ENCODE measurements at places on chromosomes 13 and 19. TPM values are rescaled to one million over a fixed set of nuclear protein-coding genes. Genes with fewer than 3 reads are reported as not detected.

DNA sequence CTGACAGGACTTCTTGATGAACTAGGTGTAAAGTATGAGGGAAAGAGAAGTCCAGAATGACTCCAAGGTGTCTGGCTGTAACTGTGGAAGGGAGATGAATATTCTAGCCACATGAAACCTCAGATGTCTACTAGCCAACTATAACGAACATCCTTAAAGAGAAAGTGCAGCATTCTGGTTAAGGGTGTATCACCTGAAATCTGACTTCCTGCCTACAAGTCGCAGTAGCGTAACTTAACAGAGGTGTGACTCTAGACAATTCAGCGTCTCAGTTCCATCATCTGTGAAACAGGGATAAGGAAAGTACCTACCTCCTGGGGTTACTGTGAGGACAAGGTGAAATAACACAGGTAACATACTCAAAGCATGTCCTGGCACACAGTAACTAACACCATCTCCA is 145.7 kb upstream of the FBXL3 start:
- no peak for DNase-seq

- DNase-seq, result no peak
These were observed 9.9 kb upstream of the PRODH2 start for GRCh38 chr19:35822579-35822978.

GRCh38 chr19:8192221-8192820 is 16.8 kb upstream of the CERS4 start:
- no peak for DNase-seq

Gene FBN3
- total RNA-seq, result not detected

Gene SYCN
- total RNA-seq, result not detected
